Vagina (tissue), 2 donors: ENCODE measurements at places on chromosomes 11 and 22. TPM values are rescaled to one million over a fixed set of nuclear protein-coding genes. Genes with fewer than 3 reads are reported as not detected.

- H3K4me3 ChIP-seq: no peak overlapping the region
- H3K36me3 ChIP-seq: no peaks in the 10 kb centered on the region
- DNase-seq: no peak
Measured at GRCh38 chr11:79686703-79687419, 246.0 kb upstream of the TENM4 start.

- no peak overlapping the region for H3K27ac ChIP-seq
- H3K4me1 ChIP-seq: peaks cover 2% of the 10 kb centered on the region
- no peak for DNase-seq
- H3K4me3 ChIP-seq: no peak overlapping the region
- H3K36me3 ChIP-seq: no peaks in the 10 kb centered on the region
Measured at GRCh38 chr22:36769541-36770512, 6.1 kb downstream of the IFT27 start.

Gene TRIM49
- total RNA-seq: not detected

DNA sequence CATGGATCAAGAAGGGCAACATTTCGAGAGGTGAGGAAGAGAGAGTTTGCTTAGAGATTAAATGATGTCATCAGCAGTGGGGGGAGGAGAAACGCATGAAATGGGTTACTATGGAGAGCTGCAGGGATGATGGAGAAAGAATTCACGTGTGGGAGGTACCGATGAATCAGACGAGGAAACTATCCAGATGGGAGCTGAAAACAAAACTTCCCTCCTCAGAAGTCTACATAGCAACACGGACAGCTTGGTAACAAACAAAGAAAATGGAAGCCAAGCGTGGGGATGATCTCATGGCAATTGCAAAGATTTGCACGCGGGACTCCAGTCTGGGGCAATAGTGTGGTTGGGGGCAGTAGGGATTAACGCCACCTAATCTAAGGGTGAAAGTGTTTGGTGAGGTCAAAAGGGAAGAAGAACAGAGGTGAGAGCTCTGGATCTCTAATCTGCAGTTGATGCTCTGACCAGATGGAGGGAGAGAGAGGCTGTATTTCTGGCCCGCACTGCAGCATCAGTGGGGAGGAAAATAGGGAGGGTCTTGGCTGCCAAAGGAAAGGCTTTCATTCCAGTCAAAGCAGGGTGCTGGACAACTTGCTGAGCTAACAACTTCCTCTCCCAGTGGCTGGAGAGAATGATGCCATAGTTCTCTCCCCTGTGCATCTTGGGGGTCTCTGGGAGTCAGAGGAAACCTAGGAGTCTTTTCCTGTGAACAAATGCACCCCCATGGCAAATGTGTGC, 43.4 kb upstream of the CSNK2A3 start:
- no peaks in the 10 kb centered on the region for H3K27me3 ChIP-seq
- no peak overlapping the region for H3K4me3 ChIP-seq
- H3K36me3 ChIP-seq: no peaks in the 10 kb centered on the region
- peak overlapping the region; percentile 47 for H3K27ac ChIP-seq
- no peak for DNase-seq

Gene SPDYC
- not detected for total RNA-seq

Gene OR52E8
- total RNA-seq: not detected

GRCh38 chr11:125626288-125626950, 1.5 kb downstream of the CHEK1 start:
- peaks cover 19% of the 10 kb centered on the region for H3K4me1 ChIP-seq

- H3K4me3 ChIP-seq: no peak overlapping the region
Measured at GRCh38 chr11:96045622-96046456, 121.9 kb upstream of the MTMR2 start.

Gene RAG2
- total RNA-seq: not detected

Gene MS4A3
- total RNA-seq: not detected

DNA sequence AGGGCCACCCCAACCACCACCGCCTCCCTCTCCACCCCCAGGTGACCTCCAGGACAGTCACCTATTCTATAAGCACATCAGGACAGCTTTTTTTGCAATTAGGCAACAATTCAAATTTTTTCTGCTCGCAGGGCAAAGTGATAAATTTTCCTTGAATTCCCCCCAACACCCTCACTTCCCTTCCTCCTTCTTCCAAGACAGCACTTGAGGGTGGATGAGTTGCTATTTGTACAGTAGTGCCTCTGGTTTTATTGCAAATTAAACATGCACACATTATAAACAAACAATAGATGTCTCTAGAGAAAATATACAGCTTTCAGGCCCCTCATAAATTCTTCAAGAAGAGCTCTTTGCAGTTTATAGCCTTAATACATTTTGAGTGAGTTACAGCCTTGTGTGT, 80.9 kb upstream of the USP47 start:
- no peak overlapping the region for H3K27ac ChIP-seq
- H3K36me3 ChIP-seq: no peaks in the 10 kb centered on the region
- no peak overlapping the region for H3K4me3 ChIP-seq
- no peaks in the 10 kb centered on the region for H3K4me1 ChIP-seq
- DNase-seq: no peak

Gene OR1S2
- not detected for total RNA-seq

Gene MFNG
- 15.2 TPM for total RNA-seq

Gene CCDC116
- total RNA-seq: not detected

- DNase-seq: no peak
- H3K27ac ChIP-seq: peak overlapping the region; percentile 18
- H3K4me1 ChIP-seq: peaks cover 29% of the 10 kb centered on the region
Measured at GRCh38 chr11:11997049-11997322, 11.4 kb downstream of the DKK3 start.

Gene GRIA4
- not detected for total RNA-seq

Gene CHRM1
- total RNA-seq: not detected

GRCh38 chr11:123740787-123741158, 687 bp downstream of the ZNF202 start:
- peaks cover 23% of the 10 kb centered on the region for H3K4me1 ChIP-seq
- H3K27me3 ChIP-seq: no peaks in the 10 kb centered on the region
- peak overlapping the region; percentile 75 for H3K27ac ChIP-seq
- DNase-seq: no peak
- H3K36me3 ChIP-seq: no peaks in the 10 kb centered on the region
- peak overlapping the region; percentile 63 for H3K4me3 ChIP-seq

GRCh38 chr11:116729501-116730240, 43.1 kb downstream of the BUD13 start:
- H3K27ac ChIP-seq: no peak overlapping the region
- DNase-seq: no peak
- H3K4me1 ChIP-seq: peaks cover 24% of the 10 kb centered on the region
- H3K27me3 ChIP-seq: no peaks in the 10 kb centered on the region
- H3K4me3 ChIP-seq: no peak overlapping the region

GRCh38 chr11:68371171-68372041, 59.0 kb downstream of the LRP5 start:
- peak overlapping the region; percentile 91 for H3K27ac ChIP-seq
- no peaks in the 10 kb centered on the region for H3K36me3 ChIP-seq
- no peak overlapping the region for H3K4me3 ChIP-seq

GRCh38 chr11:18005376-18006129, 7.3 kb downstream of the SERGEF start:
- DNase-seq: no peak
- no peak overlapping the region for H3K4me3 ChIP-seq
- H3K27ac ChIP-seq: no peak overlapping the region
- peaks cover 25% of the 10 kb centered on the region for H3K36me3 ChIP-seq

DNA sequence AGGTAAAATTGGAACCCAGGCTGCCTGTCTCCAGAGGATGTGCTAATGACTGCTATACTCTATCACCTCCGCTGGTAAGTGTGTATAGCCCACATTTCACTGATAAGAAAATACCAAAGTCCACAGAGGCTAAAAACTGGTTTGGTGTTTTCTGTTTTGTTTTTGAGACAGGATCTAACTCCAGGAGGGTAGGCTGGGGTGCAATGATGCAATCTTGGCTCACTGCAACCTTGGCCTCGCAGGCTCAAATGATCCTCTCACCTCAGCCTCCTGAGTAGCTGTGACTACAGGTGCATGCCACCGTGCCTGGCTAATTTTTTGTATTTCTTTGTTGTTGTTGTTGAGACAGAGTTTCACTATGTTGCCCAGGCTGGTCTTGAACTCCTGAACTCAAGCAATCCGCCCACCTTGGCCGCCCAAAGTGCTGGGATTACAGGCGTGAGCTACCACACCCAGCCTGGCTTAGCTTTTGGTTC, 409.8 kb downstream of the LARGE1 start:
- no peaks in the 10 kb centered on the region for H3K4me1 ChIP-seq
- no peak overlapping the region for H3K27ac ChIP-seq
- no peaks in the 10 kb centered on the region for H3K27me3 ChIP-seq
- no peaks in the 10 kb centered on the region for H3K36me3 ChIP-seq

- H3K36me3 ChIP-seq: peaks cover 45% of the 10 kb centered on the region
- H3K27ac ChIP-seq: peak overlapping the region; percentile 42
- peaks cover 22% of the 10 kb centered on the region for H3K4me1 ChIP-seq
- peak; percentile 86 for DNase-seq
Measured at GRCh38 chr11:3091846-3092602, 34.8 kb upstream of the CARS1 start.

GRCh38 chr11:64894070-64894811, 15.8 kb upstream of the EHD1 start:
- H3K4me1 ChIP-seq: no peaks in the 10 kb centered on the region
- no peaks in the 10 kb centered on the region for H3K36me3 ChIP-seq
- H3K27me3 ChIP-seq: no peaks in the 10 kb centered on the region
- H3K4me3 ChIP-seq: no peak overlapping the region

Gene BATF2
- not detected for total RNA-seq

Gene PRRG4
- 21.1 TPM for total RNA-seq

Gene CDCA5
- total RNA-seq: 3.7 TPM

Gene TBX1
- 7.1 TPM for total RNA-seq

Gene MMP13
- total RNA-seq: 0.98 TPM

DNA sequence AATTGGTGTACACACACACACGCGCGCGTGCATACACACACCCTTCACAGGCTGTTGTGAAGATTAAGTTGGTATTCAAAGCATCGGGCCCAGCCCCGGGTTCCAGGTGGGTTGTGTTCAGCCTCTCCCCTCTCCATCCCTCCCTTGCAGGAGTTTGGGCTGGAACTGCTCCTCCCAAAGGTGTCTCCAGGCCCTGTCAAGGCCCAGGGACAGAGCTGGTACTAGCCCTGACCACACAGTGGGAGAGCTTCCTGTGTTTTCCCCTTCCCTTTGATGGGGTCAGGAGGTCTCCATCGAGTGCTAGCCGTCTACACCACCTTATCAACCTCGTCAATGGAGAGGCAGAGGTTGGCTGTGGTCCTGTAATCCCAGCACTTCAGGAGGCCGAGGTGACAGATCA, 36.5 kb upstream of the CSNK1E start:
- peak overlapping the region; percentile 7 for H3K27ac ChIP-seq
- H3K4me1 ChIP-seq: no peaks in the 10 kb centered on the region
- H3K27me3 ChIP-seq: no peaks in the 10 kb centered on the region
